ENCODE measurements at places on chromosomes 16 and 17.

DNA sequence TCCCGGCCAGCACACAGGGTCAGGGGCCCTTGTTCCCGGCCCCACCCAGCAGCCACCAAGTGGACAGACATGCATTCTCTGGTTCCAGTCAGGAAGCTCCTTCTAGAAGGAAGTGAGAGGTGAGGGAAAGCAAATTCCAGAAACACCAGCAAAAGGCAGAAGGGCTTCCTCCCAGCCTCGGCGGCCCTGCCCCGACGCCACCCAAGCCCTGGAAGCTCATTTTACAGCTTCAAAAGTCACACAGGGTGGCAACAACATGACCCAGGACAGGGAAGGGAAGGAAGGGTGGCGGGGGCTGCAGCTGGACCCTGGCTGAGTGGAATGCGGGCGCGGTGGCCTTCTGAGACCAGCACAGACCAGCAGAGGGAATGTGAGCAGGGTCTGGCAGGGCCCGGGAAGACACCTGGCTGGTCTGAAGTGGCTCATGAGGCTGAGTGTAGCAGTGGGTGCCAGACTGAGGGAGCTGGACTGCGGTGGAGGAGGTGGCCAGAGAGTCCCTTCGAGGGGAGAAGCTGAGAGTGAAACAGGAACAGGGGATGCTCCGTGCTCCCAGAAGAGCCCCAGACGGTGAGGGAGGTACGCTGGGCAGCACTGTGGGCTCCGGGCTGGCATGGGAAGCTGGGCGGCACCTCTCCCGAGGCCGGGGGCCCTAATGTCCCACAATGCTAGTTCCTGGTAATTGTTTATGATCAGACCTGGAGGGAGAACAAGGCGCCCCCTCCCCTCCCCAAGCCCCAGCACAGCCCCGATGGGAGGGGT lies 1.9 kb upstream of the UNC13D start:
- no peak for DNase-seq

DNA sequence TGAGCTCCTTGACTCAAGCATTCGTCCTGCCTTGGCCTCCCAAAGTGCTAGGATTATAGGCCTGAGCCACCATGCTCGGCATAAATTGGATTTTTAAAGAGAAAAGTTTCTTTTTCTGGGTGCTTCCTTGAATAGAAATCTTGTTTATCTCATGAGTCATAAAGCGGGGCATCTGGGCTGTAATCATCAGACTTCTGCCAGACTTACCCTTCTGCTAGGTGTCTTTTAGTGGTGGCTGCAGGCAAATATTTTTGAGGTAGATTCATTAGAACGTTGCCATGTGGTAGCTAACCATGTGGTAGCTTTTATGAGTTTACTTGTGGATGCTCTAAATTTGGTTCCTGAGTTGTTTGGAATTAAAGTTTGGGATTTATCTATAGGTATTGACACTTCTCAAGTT lies 13.4 kb downstream of the PGS1 start:
- DNase-seq, result no peak

- DNase-seq, result peak; percentile 6
Measured at GRCh38 chr16:66266436-66267291, 99.8 kb upstream of the CDH5 start.

DNA sequence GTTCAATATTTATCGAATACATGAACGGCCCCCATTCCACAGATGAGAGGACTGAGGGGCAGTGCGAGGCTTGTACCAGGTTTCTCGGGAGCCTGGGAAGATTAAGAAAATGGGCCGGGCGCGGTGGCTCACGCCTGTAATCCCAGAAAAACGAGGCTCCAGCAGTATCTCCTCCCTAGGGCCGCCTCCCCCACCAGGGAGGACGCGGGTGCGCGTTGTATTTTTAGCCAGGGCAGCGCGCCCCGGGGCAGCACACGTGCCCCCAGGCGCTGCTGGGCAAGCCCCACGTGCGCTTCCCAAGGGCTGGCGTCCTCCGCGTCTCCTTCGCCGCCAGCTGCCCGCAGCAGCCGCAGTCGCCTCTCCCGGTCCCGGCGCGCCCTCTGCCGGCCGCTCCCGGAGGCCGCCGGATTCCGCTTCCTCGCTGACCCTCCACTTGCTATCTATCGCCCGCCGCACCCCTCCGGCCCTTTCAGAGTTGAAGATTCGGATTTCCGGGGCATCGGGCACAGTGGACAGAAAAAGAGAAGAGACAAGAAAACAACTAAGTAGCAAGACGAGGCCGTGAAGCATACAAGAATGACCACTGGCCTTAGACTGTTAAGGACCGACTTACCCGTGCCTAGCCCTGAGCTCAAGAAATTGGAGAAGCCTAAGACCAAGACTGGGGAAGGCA lies 1.9 kb upstream of the YBX2 start:
- peak; percentile 89 for DNase-seq

DNA sequence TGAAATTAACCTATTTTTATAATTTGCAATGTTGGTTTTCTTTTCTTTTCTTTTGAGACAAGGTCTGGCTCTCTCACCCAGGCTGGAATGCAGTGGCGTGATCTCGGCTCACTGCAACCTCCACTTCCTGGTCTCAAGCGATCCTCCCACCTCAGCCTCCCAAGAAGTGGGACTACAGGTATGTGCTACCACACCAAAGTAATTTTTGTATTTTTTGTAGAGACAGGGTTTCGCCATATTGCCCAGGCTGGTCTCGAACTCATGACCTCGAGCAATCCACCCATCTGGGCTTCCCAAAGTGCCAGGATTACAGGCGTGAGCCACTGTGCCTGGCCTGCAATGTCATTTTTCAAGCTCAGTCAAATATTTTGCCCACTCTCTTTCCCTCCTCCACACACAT lies 36.0 kb downstream of the MYH11 start:
- no peak for DNase-seq

GRCh38 chr16:72536723-72537435 lies 364.9 kb upstream of the PMFBP1 start:
- no peak for DNase-seq
